ENCODE measurements at places on chromosomes 1 and 21.

GRCh38 chr1:41488040-41488951 is 3.8 kb upstream of the EDN2 start:
- no peak for DNase-seq

GRCh38 chr1:230907472-230908205 is 39.3 kb upstream of the C1orf198 start:
- DNase-seq, result no peak

DNA sequence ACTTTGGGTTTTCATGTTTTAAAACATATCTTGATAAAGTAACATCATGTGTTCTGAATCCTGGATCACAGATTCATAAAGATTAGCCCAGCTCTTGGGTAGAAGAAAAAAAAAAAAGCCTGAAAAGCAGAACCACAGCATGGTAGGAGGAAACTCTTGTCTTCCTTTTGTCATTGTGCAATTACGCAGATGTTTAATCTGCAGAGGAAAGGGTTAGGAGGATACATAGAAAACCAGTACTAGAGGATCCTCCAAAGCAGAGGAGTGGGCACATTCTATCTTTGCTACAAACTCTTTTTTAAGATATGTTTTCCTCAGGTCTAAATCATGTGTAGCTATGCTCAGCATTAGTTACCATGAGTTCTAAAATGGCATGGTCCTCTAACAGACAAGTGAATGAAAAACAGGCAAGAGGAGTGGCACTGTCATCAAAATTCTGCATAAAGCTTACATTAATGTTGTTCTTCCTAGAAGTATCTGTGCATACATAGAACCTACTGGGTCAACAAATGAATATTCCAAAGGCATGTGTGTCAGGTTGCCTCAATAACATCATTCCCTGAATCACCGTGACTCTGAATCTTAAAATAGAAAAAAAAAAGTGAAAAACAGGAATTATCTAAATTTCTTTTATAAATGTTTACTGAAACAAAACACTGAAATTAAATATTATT is 107.0 kb downstream of the NME7 start:
- DNase-seq, result no peak

DNA sequence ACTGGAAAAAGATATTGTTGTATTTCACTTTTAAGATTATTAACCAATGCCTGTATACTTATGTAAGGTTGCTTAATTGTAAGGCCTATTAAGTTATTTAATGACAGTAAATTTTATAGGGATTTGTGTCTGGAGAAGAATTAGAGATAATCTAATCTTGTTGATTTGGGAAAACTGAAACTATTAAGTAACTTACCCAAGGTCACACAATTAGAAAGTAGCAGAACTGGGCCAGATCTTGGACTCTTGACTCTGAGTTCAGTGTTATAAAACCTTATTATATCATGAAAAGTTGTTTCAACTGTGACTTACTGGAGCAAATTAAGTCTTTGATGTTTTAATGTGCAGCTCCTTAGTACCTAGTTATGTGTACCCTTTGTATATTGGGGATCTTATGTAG is 38.5 kb downstream of the CAMTA1 start:
- no peak for DNase-seq

GRCh38 chr1:211531194-211532087 is 39.5 kb upstream of the RD3 start:
- no peak for DNase-seq

GRCh38 chr1:231844986-231845502 is 218.5 kb downstream of the DISC1 start:
- no peak for DNase-seq

DNA sequence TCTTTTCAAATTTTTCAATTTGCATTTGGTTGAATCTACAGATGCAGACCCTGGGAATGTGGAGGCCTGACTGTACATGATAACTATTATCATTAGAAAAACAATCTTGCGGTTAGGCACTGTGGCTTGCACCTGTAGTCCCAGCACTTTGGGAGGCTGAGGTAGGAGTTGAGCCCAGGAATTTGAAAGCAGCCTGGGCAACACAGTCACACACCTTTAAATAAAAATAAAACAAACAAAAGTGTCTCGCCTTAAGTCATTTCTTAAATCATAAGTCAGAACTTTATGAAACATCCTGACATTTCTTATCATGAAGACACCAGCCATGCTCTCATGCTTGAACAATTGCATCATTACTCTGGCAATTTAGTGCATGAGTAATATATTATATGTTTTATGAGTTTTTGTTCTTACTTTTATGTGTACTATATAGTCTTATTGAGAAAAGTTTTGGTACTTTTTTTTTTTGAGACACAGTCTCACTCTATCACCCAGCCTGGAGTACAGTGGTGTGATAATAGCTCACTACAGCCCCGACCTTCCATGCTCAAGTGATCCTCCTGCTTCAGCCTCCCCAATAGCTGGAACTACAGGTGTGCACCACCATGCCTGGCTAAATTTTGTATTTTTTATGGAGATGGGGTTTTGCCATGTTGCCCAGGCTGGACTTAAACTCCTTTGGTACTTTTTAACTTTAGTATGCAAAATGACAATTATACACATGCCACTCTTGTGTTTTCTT is 7.8 kb downstream of the TBX19 start:
- DNase-seq, result no peak

DNA sequence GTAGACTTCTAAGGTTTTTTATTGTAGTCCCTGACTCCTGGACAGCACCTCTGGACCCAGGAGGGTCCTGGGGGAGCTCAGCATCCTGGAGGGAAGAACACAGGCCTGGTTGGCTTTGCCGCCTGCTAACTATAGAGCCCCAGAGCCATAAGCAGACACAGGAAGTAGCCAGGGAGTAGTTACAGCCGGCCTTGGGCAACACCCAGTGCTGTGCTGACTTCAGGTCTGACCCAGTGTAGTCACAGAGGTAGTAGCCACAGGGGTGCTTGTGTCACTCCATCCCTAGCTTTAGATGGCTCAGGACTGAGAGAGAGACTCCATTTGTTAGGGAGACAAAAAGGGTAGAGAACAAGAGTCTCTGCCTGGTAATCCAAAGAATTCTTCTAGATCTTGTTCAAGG is 21.9 kb downstream of the MCOLN2 start:
- no peak for DNase-seq

DNA sequence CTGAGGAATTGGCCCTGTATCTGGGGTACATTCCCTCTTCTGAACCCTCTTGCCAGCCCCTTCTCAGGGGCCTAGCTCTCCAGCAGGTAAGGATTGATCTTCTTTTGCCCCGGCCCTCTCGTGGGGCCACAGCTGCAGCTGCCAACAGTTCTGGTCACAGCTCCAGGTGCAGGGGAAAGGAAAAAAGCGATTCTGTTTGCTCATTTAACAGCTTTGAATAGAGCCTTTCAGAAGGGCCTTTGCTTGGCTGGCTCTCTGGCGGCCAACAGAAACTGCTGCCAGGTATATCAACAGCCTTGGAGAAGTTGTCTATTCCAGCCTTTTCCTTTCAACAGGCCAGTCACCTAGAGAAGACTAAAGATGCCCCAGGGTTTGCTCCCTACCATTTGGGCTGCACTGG is 16.1 kb upstream of the FMOD start:
- no peak for DNase-seq

- no peak for DNase-seq
Observed at GRCh38 chr1:105934806-105935205, 1121.7 kb upstream of the PRMT6 start.

DNA sequence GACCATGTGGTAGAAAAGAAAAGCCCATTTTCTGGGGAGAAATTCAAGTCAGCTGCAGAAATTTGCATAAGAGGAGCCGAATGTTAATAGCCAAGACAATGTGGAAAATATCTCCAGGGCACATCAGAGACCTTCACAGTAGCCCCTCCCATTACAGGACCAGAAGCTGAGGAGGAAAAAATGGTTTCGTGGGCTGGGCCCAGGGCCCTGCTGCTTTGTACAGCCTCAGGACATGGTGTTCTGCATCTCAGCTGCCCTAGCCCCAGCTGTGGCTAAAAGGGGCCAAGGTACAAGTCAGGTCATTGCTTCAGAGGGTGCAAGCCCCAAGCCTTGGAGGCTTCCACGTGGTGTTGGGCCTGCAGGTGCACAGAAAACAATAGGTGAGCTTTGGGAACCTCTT is 108.3 kb downstream of the DMRTB1 start:
- no peak for DNase-seq

- no peak for DNase-seq
Observed at GRCh38 chr1:172948457-172948856, 102.3 kb downstream of the TNFSF18 start.

DNA sequence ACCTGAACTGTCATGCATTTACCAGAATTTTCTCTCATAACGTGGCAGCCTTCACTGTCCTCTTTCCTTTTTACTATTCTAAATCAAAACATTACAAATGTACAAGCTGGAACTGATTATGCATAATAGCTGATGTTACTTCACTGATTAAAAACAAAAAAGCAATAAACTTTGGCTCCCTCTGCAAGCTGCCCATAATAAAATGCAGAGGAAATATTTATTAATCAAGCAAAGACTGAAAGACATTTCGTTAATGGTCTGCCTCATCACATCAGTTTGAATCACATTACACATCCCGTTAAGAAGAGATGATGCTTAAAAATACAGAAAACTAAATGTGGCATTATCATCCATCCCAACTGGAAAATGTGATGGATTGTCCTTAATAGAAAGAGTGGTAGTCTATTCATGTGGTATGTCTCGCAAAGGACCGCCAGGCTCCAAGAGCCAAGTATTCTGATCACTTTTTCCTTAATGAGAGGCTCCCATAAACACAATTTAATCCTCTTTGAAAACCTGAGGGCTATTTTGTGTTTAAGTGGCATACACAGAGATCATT is 225.3 kb downstream of the RGS7 start:
- no peak for DNase-seq

- DNase-seq, result no peak
Observed at GRCh38 chr1:236381565-236382158, 12.4 kb upstream of the EDARADD start.

- DNase-seq, result no peak
Observed at GRCh38 chr1:70208292-70208691, 2.9 kb upstream of the LRRC40 start.

- no peak for DNase-seq
Observed at GRCh38 chr1:195768936-195769335, 839.3 kb downstream of the KCNT2 start.

DNA sequence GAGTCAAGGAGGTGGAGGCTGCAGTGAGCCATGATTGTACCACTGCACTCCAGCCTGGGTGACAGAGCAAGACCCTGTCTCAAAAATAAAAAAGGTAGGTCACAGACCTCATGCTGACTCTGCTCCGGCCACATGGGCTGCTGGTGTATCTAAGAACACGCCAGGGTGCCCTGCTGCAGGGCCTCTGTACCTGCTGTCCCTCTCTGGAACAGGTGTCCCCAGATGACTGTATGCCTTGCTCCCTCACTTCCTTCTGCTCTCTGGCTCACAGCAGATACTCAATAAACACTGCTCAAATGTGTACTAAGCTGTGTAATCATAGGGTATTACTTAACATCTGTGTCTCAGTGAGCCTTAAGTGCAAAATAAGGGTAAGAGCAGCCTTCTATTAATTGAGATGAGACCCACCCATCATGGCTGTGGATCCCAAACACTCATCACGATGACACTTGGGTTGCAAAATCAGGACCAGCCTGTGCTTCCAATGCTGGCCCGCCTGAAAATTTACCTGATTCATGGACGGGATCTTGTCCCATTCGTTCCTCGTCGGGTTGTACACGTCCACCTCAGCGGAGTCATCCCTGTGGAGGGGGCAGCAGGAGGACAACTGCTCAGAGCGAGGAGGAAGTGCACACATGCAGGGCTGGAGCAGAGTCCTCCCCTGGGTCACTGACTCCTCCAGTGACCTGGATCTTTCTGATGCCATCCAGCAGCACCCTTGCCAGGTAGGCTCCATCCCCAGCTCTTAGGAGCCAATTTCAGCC is 7.5 kb downstream of the KLHL21 start:
- no peak for DNase-seq

DNA sequence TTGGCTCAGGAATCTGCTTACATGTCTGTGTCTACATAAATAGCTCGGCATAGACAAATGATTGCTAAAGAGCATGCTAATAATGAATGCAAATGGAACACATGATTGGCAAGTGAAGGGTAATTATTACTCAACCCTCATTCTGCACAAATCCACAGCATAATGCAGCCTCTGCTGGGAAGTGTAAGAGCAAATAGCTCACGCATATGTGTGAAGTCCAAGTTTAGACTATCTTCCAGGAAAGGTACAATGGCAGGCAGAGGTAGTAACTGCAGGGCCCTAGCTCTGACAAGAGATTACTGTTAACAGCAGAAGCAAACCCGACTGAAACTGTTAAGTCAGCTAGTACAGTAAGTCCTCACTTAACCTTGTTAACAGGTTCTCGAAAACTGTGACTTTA is 7.0 kb upstream of the IL6R start:
- DNase-seq, result no peak

- DNase-seq, result no peak
Observed at GRCh38 chr1:87869567-87869966, 540.9 kb downstream of the LMO4 start.

- no peak for DNase-seq
Observed at GRCh38 chr1:67451356-67451755, 21.2 kb upstream of the SERBP1 start.

DNA sequence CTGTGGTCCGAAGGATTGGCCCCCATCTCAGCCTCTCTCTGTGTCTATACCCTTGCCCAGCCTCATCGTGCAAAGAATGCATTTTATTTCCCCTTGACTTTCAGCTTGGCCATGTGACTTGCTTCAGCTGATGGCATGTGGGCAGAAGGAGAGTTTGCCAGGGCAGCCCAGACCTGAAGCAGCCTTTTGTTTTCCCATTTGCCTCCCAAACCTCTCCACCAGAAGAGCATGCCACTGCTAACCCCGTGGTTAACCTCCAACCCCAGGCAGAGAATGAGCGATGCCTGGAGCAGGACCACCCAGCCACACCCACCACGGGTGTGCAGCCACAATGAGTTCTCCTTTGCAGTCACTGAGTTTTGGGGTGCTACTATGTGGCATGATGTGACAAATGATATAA is 136.4 kb downstream of the SETD4 start:
- no peak for DNase-seq

DNA sequence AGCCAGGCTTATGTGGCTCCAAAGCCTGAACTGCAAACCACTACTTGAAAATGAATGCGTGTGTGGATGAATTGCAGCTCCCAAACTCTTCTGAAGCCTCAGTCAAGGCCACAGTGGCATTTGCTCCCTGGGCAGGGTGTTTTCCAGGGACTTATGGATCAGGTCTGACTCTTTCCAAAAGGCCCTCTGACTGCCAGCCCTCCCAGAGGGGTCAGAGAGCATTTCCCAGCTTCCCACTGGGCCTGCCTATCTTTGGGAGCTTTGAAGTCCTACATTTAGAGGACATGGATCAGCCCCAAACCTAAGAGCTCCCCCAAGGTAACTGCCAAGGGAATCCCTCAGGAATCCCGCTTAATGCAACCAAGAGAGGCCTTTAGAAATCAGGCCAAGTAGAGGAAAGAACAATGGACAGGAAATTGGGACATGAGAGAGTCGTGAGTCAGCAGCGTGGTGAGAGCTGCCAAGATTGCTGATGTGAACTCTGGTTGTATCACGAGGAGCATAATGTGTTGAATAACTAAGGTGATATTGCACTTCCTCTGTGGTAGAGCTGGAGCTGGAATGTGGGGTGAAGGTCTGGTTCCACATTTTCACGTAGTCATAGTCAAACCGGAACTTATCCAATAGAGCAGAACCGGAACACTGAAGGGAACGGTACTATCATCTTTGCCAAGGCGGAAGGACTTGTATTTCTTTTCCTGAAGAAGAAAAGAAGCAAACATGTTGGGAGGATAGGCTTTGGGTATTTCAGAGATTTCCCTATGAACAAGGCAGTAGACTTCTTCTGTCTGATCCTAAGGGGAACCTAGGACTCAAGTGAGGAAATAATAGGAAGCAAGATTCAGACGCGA is 99.4 kb upstream of the JUN start:
- DNase-seq, result no peak

All from vagina (tissue), 2 donors.